ENCODE measurements at places on chromosomes 7 and 10.

GRCh38 chr7:99997545-99998137 lies 17.8 kb upstream of the ZKSCAN1 start:
- peak; percentile 46 for DNase-seq

GRCh38 chr7:132065193-132065988 lies 509.0 kb upstream of the PODXL start:
- DNase-seq: no peak

DNA sequence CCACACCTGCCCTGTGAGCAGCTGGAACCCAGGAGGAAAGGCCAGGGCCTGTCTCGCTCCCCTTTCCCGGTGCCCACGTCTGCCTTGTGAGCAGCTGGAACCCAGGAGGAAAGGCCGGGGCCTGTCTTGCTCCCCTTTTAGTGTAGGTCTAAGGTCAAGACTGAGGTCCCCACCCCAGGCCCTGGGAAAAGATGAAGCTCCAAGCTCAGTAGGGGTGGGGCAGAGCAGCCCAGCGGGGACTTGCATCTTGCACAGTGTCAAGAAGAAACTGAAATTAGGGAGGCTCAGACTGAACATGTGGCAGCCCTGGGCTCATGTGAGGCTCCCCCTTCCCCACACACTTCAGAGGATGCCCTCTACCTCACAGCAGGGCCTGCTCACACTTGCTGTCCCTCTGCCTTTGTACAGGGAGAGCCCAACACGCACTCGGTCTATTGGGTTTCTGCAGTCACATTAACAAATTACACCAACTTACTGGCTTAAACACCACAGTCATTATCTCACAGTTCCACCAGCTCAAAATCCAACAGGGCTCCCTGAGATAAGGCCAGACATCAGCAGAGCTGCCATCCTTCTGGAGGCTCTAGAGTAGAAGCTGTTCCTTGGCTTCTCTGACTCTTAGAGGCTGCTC lies 12.4 kb downstream of the POLL start:
- DNase-seq: no peak

GRCh38 chr7:101582971-101583370 lies 46.1 kb downstream of the MYL10 start:
- DNase-seq: no peak

DNA sequence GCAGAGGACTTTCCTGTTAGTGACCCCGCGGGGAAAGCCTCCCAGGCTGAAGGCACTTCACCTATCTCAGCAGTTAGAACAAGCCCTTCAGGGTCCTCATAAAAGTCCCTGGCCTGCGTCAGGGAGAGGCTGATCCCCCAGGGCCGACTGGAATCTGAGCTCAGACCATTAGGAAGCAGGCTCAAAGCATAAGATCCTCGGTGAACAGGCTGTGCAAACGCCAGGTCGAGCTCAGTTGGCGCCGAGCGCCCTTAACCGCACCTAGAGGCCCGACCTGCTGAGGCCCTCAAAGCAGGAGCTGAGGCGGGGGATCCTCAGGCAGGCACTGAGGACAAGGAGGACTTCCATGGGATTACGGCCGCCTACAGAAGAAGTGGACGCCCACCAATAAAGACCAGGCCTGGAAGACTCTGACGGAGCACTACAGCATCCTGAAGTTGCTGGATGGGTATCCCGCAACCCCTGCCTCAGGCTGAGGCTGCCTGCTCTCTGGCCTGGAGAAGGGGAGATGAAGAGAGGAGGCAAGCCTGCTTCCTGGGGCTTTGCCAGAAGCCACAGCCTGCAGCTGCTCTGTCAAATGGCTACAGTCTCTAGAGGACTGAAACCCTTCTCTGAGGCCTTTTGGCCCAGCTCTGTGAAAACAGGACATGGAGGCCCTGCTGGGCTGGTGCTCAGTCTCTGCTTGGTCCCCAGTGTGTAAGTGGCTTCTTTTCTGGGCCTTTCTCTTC lies 29.9 kb downstream of the LIPJ start:
- no peak for DNase-seq
